ENCODE measurements at places on chromosomes 4 and X.

DNA sequence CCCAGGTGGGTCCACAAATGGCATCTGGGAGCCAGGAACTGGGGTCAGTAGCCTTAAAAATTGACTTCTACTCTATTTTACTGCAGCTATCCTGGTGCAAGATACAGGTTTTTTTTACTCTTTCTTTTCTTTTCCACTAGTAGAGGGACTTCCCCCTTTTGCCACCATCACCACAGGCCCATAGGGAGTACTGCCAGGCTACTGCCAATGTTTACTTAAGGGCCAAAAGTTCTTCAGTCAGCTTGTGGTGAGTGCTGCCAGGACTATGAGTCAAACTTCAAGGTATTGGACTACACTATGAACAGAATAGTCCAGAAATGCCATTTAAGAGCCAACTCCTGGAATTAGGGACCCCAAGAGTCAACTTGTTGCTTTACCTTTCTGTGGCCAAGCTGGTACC lies 94.7 kb downstream of the EDA2R start:
- no peak for DNase-seq

DNA sequence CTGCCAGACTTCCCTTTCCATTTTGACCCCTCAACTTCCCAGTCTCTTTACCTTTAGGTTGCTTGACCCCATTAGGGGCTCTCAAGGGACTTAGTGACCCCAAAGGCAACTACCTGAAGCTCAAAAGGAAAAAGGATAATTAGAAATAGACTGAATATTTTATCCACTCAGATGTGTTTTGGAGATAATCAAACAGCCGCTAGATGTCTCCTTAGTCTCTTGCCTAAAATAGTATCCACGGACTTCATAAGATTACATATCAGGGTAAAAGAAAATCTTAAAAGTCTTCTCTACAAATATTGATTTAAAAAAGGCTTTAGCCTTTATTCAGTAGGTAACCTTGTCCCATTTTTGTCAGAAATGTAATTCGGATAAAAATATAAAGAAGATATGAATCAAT lies 21.0 kb upstream of the RHOXF2 start:
- DNase-seq = no peak

DNA sequence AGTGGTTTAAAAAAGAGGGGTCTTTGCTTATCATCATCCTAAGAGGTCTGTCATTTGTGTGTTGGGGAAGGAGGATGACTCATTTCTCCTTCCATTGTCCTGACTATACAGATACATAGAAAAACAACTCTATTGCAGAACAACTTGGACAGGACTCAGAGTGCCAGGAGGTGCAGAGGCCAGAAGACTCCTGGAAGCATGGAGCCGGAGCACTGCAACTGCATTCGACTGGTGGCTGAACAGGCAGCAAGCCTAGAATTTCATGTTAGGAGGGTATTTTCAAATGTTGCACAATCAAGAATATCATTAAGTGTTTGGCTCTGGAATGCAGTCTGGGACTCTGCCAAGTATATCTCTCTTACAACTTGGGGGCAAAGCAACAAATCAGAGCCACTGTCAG lies 35.0 kb upstream of the MAML3 start:
- no peak for DNase-seq

GRCh38 chr4:137213372-137214173 lies 318.7 kb downstream of the PCDH18 start:
- DNase-seq = no peak

DNA sequence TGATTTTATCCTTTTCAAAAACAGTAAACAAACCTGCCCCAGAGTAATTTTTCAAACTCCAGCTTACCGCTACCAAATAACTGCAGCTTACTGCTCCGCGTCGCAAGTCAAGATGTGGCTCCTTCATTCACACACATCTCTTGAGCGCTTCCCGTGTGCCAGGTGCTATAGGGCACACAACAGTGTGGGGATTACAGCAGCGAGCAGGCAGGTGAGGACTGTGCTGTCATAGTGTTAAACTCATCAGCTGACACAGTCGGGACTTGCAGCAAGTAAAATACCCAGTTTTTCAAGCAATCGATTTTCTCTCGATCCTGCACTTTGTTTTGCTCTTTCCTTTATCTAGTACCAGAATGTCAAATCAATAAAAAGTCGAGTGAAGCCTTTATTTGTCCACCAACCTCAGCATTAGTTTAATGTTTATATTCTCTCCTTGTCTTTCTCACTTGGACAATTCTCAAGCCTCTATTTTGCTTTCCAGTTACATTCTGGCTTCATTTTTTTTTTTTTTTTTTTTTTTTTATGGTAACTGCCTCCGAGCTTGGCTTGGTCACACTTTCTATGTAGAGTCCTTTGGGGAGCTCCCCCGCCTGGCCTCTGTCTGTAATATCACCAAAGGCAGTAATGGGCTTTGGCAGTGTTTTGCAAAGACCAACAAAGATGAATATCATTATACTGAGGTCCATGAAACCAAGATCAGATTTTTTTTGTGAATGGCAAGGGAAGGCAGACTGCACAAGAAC lies 8.3 kb upstream of the ASB5 start:
- DNase-seq = no peak

DNA sequence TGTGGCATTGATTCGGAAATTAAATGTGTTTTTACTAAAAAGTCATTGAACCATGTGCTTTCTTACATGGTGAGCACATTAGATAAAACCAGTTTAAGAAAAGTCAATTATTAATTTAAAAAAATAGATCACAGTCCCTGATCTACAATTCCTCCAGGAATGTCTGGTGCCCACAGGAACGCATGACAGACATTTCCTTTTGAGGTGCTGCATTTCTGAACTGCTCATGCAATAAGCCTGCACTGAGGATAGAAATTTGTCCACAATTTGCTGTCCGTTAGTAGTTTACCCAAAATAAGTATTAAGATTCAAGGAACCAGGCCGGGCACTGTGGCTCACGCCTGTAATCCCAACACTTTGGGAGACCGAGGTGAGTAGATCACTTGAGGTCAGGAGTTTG lies 8.2 kb upstream of the ADAMTS3 start:
- DNase-seq = no peak

- no peak for DNase-seq
These were observed 308.4 kb upstream of the DIAPH2 start for GRCh38 chrX:96376266-96376665.

DNA sequence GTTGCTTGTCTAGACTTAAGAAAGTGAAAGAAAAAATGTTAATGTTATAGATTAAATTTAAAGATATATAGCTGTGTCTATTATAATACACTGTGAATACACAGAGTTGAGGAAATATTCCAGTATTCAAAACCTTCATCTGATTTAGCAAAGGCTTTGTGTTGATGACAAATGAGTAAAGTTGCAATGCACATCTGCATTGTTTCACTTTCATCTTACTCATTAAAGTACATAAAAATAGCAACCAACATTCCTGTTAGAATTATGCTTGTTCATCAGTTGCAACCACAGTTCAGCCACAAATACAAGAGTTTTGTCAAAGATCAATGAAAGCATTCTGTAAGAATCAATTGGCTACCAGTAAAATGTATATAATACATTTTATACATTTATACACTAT lies 346.4 kb upstream of the SLC7A11 start:
- DNase-seq = no peak

- DNase-seq = no peak
These were observed 540.2 kb downstream of the GBA3 start for GRCh38 chr4:23232987-23233386.

- no peak for DNase-seq
These were observed 775.6 kb downstream of the STIM2 start for GRCh38 chr4:27635936-27636913.

- no peak for DNase-seq
These were observed 108.3 kb upstream of the DIAPH2 start for GRCh38 chrX:96576368-96576767.

GRCh38 chr4:77342170-77342810 lies 185.3 kb downstream of the CCNG2 start:
- no peak for DNase-seq

DNA sequence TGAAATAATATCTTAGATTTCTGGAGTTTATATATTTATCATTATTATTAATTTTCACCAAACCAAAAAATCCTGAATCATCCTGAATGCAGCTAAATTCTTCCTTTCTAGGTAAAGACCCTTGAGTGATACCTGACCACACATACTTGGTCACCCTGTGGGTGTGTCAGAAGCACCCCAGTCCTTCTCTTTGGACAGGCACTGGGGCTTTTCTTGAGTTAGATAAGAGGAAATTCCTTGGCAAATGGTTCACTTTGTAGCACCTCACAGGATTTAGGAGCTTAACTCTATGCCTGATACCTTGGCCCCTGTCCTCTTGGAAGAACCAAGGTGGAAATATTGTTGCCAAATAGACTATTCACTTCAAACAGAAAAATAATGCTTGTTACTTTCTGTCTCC lies 69.6 kb upstream of the PNPLA4 start:
- DNase-seq = no peak

DNA sequence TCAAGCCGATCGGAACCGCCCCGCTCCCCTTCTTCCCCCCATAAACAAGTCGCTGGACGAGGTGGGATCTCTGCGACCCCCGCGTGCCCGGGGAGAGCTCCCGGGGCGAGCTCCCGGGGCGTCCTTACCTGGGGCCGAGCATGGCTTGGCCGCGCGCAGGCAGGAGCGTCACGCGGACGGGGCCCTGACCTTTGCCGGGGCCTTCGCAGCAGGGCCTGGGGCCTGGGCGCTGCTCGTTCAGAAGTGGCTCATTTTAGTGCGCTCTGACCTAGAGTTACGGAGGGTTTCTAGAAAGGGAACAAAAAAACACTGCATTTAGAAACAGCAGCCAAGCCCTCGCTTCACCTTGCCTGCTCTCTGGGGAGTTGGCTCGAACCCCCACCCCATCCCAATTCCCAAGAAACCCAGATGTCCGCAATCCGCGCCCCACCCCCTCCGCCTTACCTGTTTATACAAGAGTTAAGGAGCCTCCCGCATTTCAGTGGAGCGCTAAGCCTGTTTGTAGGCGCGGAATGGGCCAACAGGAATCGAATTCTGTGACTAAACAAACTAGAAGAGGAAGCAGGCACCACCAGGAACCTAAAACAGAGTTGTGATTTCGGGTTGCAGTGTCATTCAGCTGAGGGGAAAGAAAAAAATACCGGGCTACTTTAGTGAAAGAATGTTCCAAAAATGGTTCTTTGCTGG lies 814 bp upstream of the RBM47 start:
- no peak for DNase-seq

Data from naive thymus-derived CD4-positive, alpha-beta T cell (primary cell).